ENCODE measurements at places on chromosomes 12 and 14. TPM values are rescaled to one million over a fixed set of nuclear protein-coding genes. Genes with fewer than 3 reads are reported as not detected.

DNA sequence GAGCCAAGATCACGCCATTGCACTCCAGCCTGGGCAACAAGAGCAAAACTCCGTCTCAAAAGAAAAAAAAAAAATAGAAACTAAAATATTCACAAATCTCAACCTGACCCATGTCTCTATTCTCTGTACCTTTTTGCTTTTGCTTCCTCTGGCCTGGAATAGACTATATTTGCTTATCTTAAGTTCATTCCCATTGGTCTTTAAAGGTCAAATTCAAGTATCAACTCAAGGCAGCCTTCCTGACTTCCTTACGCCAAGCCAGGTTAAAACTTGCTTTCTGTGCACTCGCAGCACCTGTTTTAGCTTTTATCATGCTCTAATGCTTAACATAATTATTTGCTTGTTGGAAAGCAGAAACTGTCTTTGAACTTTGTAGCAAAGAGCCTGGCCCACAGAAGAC, 14.8 kb downstream of the PYM1 start:
- DNase-seq: no peak

Gene PROX2
- 0.21 TPM for total RNA-seq

- DNase-seq: no peak
Measured at GRCh38 chr14:48584031-48584430, 908.6 kb upstream of the MDGA2 start.

Gene FGF6
- not detected for total RNA-seq

DNA sequence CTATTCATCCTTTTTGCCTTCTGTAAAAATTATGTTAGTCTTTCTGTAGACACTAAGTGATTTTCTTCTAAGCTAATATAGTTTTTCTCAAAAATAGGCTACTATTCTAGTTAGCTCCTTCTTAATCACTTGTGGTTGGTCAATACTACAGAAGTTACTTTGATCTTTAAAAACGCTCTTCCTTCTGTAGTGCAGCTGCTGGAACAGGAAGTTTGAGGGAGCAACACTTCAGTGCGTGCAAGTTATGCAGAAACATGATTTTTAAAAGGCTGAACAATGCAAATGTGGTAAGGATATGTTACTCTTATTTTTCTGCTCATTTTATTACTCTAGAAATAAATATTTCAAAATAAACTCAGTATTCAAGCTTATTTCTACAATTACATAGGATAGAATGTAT, 11.1 kb upstream of the RERGL start:
- no peak for DNase-seq

GRCh38 chr12:92478692-92479091, 224.1 kb upstream of the PLEKHG7 start:
- DNase-seq: no peak

Gene KRR1
- total RNA-seq: 68.5 TPM

Gene TAS2R42
- total RNA-seq: not detected

Gene PLA2G1B
- not detected for total RNA-seq

Gene ZNF84
- 23.1 TPM for total RNA-seq

DNA sequence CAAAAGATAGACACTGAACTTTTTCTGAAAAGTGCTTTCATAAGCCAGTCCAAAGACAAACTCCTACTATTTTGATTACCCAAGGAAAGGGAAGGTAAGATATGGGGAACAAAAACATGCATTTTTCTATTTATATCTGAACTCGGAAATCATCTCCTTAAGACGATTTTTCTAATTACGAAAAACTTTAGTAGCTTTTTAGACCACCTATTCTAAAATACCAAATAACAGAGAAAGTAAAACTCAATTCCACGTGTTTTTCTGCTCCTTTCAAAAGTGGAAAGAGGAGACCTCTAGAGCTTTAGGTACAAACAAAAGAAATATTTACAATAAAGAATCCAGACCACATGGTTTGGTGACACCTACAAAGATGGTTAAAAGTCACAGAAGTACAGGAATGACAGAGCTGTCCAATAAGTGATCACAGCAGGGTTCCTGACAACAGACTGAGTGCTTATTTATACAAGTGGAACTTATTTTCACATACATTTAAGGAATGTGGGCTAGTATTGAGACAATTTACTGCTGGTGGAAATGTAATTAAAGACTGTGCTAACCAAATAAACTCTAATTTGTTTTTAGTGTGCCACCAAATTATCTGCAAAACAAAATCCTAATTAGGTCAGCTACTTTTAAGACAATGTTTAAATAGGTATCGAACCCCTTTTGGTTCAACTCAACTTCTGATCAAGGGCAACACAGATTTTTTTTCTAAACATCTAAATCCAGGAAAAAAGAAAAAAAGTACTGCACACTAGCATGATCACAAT, 2.4 kb downstream of the LRIG3 start:
- DNase-seq: no peak

DNA sequence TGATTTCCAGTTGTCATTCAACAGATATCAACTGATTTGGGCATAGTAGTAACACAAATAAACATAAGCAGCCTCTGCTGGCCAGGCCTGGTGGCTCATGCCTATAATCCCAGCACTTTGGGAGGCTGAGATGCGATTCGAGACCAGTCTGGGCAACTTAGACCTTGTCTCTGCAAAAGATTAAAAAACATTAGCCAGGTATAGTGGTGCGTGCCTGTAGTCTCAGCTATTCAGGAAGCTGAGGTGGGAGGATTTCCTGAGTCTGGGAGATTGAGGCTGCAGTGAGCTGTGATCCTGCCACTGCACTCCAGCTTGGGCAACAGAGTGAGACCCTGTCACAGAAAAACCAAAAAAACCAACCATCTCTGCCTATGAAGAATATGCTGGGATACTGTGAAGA, 7.1 kb downstream of the METAP2 start:
- DNase-seq: no peak

Gene CCDC38
- total RNA-seq: 0.12 TPM

Gene KRT79
- 0.23 TPM for total RNA-seq

- DNase-seq: no peak
Measured at GRCh38 chr12:67677166-67677565, 28.6 kb downstream of the DYRK2 start.

GRCh38 chr14:30876692-30877091, 2.3 kb downstream of the COCH start:
- DNase-seq: no peak

Gene CLEC4C
- not detected for total RNA-seq

- DNase-seq: no peak
Measured at GRCh38 chr14:59566725-59567124, 9.9 kb downstream of the CCDC175 start.

GRCh38 chr12:17334784-17335183, 728.8 kb upstream of the LMO3 start:
- DNase-seq: no peak

GRCh38 chr12:79423560-79423959, 267.2 kb downstream of the PAWR start:
- no peak for DNase-seq

DNA sequence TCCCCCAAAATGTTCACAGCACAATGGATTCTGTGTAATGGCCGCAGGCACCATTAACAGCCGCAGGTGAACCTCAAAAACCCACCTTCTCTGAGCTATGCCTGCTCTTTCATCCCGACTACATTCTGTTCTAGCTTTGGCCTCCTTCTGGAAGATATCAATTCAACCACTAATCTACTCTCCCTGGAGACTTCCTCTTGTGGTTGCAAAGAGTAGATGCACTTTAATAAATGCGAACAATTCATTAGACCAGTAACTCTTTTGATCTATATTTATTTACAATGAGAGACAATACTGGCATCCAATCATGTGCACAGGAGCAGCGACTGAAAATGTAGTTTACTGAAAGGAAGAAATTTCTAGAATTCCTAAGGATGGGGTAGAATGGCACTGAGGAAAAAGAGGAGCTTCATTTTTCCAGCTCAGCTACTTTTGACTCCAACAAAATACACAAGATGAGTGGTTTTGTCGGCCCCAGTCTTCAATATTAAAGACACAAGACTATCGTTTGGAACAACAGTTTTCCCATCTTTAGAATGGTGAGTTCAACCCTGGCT, 5.3 kb downstream of the GRIN2B start:
- no peak for DNase-seq

All from activated CD8-positive, alpha-beta memory T cell treated with anti-CD3 and anti-CD28 coated beads, Interleukin-2, amount 10 ng/mL, durations not matched to agents 7 days and 5 days (primary cell).